Hindlimb muscle (tissue), 1 donor: ENCODE measurements at places on chromosomes 4 and X.

- DNase-seq = no peak
Observed at GRCh38 chr4:19971829-19972228, 279.9 kb upstream of the SLIT2 start.

GRCh38 chrX:40283981-40284380 is 186.2 kb upstream of the BCOR start:
- DNase-seq = no peak

GRCh38 chr4:123127875-123128274 is 205.5 kb upstream of the NUDT6 start:
- no peak for DNase-seq

DNA sequence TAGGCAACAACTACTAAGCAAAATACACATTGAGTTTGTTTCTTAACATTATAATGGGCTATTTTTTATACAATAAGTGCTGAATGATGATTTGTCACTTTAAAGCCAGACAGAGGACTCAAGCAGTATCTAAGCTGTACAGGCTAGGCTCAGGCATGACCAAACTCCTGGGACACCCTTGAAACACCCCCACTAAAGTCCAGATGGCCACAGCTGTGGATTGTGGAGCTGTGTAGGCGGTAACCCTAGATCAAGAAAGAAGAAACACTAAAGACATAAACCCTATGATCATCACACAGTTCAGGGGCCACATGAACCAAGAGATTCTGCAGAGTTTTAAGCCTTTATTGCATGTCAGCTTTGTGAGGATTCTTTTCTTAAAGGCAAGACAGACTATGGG is 25.1 kb downstream of the TAB3 start:
- no peak for DNase-seq

GRCh38 chrX:17375367-17375636 is 302 bp downstream of the NHS start:
- no peak for DNase-seq

DNA sequence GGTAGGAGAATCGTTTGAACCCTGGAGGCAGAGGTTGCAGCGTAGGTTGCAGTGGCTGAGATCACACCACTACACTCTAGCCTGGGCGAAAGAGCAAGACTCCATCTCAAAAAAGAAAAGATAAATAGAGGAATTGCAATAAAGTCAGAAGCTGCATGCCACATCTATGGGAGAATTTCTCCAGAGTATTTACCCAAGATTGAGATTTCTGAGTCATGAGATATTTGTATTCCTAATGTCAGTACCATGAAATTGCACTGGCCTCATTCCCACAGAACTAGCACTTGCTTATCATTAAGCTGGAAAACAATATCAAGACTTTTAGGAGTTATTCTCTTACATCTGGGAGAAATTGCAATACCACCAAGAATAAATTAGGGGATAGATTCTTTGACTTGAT is 37.4 kb downstream of the ASIC5 start:
- no peak for DNase-seq

- DNase-seq = peak; percentile 65
Observed at GRCh38 chr4:2837904-2838496, 5.6 kb upstream of the ADD1 start.

DNA sequence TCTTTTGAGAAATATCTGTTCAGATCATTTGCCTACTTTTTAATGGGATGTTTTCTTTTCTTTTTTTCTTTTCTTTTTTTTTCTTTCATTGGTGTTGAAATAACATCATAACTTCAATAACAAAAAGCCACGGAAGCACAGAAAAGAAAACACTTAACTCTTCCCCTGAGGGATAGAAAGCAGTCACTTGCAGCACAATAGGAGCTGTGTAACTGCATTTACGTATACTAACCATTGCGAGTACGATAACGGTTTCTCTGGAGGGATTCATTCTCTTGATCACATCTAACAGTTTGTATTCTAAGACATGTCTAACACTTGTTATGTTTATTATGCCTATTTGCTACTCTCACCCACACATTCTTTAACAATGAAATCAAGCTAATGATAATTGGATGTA is 27.3 kb downstream of the C4orf46 start:
- DNase-seq = no peak
